ENCODE measurements at places on chromosomes 3 and 15.

- no peak for DNase-seq
Measured at GRCh38 chr3:194690501-194691372, 5.1 kb downstream of the FAM43A start.

DNA sequence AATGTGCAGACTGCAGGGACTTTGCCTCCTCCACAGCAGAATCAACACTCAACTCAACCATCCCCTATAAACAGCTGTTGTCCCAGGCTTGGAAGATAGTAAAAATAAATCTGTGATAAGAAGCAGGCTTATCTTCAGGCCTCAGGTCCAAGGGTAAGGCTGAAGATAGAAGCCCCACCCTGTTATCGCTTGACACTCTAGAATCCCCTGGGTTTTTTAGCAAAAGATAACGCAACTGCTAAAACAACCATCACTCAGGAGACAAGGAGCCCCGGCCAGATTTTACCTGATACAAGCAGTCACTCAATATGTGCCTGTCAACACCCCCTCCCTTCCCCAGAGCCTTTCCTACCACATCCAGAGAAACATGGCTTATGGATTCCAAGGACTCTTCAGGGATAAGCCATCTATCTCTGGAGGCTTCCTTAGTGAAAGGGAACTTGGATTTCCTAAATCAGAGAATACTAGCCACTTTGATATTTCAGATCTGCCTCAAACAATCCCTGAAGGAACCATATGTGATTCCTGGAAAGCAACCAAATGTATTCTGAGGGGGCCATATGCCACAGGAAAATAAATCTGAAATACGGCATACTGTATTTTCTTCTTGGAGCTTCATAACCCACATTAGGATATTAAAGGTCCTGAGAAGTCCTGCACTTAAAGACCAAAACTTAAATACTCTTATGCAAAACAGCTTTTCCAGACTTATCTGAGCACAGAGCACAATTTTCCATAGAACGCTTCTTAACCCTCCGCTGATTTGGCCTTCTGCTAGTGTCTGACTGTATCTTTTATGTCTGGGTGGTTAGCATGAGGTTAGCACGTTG is 60.4 kb downstream of the LYZL4 start:
- no peak for DNase-seq

- DNase-seq, result no peak
Measured at GRCh38 chr3:24416224-24416623, 78.4 kb downstream of the THRB start.

DNA sequence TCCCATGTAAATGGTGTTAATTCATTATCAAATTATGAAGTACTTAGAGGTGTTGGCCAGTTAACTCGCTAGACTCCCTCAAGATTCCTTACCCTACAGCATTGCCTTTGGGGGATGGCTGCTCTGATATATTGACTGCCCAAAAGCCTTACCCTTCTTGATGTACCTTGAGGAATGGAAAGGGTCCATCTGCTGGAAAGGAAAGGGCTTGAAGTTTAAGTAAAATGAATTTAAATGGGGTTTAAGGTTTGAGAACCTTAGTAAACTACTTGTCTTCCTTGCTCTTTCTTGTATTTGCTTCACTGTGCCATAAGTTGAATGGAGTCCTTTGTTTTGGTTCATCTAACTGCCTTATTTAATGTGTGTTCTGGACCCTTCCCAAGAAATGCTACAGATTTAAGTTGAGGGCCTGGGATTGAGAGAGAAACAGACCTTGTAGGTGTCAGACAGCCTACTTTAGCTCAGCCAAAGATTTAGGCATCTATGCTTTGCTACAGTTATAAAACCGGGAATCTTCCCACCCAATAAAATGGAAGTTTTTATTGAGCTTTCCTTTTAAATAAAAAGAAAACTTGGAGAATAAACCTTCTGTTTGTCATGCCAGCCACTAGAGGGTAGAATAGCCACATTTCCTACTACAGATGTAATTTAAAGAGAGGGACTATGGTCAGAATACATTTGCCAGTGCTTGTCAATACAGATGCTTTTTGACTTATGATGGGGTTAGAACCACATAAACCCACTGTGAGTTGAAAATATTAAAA is 25.3 kb downstream of the CMSS1 start:
- no peak for DNase-seq

DNA sequence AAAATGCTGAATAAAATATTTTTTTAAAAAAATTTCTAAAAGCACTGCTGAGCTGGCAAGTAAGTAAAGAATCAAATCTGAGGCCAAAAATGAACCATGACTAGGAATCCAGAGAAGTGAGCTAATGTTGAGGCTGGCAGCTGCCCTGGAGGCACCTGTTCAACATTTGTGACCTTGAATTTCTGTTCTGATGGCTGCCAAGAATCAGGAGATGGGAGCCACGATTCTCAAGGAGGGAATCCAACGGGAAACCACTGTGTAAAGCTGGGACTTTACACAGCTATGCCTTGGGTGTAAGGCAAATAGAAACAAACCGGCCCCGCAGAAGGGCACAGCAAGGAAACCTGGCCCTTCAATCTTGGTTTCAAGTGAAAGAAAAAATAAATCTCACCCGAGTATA is 22.7 kb downstream of the HEG1 start:
- no peak for DNase-seq

- no peak for DNase-seq
Measured at GRCh38 chr15:101187820-101188636, 63.8 kb downstream of the CHSY1 start.

- no peak for DNase-seq
Measured at GRCh38 chr3:141311170-141311495, 57.2 kb upstream of the ZBTB38 start.

DNA sequence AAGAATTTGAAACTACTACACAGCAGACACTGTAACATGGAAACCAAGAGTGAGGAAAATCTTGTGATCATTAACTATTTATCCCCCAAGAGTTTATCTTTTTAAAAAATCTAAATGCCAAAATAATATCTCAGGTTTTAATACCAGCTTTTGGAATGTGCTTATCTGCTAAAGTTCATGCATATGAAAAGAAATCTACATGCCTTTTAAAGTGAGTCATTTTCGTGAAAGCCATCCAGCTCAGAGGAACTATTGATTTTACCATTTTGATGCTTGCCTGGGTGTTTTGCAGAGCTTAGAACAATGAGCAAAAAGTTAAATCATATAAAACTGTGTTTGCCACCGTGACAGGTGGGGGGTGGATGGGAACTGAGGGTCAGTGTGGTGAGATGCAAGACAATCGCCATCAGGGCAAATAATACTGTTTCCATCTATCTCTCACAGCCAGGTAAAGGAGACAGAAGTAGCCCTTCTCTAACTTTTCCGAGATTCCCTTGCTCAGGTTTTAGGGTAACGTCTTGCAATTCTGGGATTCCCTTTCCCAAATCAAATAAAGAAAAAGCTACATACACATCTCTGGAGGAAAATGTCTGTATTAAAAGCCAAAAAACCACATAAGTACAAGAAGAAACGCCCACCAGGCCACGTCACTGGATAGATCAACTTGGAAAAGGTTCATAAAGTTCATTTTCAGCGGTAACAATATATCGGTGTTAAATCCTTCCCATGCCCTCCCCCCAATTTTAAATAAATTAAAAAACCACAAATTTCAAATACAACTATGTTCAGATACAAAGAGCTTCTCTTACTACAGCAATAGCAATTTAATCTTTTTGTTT is 2.0 kb downstream of the TMEM158 start:
- no peak for DNase-seq

- DNase-seq, result no peak
Measured at GRCh38 chr3:9130345-9131305, 118.8 kb downstream of the SRGAP3 start.

GRCh38 chr15:69206079-69206478 is 45.6 kb downstream of the GLCE start:
- no peak for DNase-seq

GRCh38 chr3:194773771-194774455 is 88.2 kb downstream of the FAM43A start:
- no peak for DNase-seq

- DNase-seq, result no peak
Measured at GRCh38 chr15:85934691-85935090, 140.0 kb upstream of the KLHL25 start.

- no peak for DNase-seq
Measured at GRCh38 chr3:24141548-24141947, 196.5 kb downstream of the NR1D2 start.

DNA sequence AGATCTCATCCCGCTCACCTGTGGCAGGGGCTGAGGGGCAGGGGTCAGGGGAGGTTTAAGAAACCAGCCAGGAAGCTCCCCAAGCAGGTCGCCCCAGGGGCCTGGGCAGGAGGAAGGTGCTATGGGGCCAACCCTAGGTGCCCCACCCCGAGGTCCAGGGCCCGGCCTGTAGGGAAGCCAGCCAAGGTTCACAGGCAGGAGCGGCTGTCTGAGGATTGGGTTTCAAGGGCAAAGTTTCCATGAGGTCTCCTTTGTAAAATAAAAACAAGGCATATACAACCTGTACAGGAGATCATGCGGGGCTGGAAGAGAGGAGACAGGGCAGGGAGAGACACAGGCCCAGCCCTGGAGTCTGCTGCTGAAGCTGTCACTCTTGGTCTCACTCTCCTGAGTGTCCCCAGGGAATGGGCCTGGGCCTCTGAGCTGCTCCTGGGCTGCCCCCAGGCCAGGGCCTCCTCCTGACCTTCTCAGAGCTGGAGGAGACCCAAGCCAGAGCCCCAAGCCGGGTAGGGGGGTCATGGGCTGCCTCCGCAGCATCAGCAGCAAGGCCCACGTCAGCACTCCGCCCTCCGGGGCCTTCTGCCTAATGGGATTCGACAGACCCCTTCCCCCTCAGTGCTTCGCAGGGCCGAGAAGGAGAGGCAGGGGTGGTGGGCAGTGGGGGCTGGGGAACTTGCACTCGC is 5.5 kb downstream of the CPLX3 start:
- no peak for DNase-seq

DNA sequence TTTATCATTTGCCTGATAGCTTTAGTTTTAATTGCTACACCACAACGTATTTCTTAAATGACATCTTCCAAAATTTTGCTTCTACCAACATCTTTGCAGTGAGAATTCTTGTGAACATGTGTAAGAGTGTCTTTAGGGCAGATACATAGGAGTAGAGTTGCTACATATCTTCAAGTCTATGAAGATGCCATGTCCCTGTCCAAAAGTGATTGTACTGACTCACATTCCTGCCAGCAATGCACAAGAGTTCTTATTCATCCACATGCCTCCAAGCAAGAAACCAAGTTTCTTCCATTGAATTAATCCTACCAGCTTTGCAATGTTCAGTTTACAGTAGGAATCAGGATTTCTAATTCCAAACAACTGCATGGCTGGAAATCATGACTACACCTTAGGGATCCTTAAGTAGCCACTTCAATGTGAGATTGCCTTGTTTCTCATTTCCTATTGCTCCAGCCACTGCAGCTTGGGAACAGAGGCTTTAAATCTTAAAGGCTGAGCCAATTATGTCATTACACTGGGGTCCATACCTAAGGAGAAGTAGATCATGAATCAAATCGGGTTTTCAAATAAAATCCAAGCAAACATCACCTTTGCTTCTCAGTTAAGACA is 44.5 kb downstream of the BCL2L10 start:
- DNase-seq, result no peak

- no peak for DNase-seq
Measured at GRCh38 chr3:192818126-192818525, 90.8 kb upstream of the FGF12 start.

GRCh38 chr15:77413699-77414349 is 6.1 kb downstream of the PEAK1 start:
- no peak for DNase-seq

- DNase-seq, result no peak
Measured at GRCh38 chr3:175065497-175065896, 206.4 kb downstream of the NAALADL2 start.

DNA sequence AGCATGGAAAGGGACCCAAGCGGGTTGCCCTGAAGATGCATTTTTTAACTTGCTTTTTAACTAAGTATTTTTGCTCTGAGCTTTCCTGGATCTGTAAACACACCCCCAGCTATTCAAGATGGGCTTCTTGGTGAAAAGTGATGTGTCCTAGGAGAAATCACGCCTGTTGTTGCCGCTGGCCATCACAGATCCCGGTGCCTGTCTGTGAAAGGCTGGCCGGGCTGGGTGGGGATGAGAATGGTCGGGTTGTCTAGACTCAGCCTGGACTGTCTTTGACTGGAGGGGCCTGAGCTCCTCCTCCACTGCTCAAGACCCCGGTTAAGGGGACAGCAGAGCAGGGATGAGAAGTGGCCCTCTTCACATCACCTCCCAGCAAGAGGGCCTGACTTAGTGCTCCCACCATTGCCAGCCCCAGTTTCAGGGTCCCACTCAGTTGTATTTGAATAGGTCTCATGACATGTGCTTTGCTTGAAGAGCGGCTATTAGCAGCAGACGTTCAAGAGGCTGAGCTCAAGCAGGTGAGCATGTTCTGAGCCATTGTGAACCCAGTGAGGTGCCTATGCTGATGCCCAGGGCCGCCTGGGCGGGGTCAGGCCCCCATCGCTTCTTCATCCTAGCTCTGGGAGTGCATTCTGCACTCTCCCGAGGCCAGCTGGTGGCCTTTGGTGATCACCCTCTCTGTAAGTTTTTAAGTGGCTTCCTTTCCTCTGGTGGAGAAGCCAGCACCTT is 79.9 kb downstream of the IGF1R start:
- no peak for DNase-seq

- no peak for DNase-seq
Measured at GRCh38 chr3:25493786-25494185, 65.7 kb downstream of the RARB start.

GRCh38 chr15:66588537-66588936 is 22.7 kb upstream of the LCTL start:
- DNase-seq, result no peak

DNA sequence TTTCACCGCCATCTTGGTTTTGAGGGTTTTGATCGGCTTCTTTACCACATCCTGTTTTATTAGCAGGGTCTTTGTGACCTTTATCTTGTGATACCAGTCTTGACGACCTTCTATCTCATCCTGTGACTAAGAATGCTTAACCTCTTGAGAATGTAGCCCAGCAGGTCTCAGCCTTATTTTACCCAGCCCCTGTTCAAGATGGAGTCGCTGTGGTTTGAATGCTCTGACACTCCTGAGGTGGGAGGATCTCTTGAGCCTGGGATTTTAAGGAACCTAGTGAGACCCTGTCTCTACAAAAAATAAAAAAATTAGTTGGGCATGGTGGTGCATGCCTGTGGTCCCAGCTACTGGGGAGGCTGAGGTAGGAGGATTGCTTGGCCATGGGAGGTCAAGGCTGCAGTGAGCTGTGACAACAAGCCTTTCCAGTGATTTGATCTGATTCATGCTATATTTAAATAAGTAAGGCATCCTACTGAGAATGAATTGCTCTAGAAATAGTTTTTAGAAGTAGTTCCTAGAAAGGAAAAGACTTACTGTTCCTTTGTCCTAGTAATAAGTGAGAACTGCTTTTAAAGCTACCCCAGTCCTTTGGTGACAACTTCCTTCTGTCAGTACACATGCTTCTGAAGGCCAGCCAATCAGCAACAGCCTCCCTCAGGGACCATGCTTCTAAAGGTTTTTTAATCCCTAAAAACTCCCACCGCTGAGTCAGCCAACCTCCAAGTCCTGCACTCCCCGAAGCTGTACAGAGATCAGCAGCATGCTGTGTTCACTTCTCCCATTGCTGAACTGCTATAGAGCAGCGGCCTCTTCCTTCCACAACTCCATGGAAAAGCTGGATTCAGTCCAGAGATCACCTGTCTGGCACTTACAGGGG is 9.1 kb upstream of the CEMIP start:
- DNase-seq, result no peak

GRCh38 chr15:57735431-57735830 is 28.9 kb downstream of the POLR2M start:
- DNase-seq, result no peak

All from CD4-positive, alpha-beta memory T cell (primary cell).